ENCODE measurements at places on chromosomes 2 and 18.

DNA sequence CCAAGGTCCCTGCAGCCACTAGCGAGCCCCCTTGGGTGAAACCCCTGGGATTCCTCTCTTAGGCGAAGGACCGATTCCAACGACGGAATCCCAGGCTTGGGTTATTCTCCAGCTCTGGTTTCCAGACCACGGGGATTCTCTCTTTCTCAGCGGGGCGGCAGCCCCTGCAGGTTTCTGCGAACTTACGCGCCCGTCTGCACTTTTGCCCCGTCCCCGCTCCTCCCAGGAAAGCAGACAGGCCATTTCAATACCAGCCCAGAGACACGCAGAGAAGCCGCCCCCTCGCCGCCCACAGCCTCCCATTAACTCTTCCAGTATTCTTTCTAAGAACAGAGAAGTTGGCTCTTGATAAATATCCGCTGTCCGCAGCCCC lies 1.2 kb downstream of the CBLN2 start:
- no peak overlapping the region for H3K4me3 ChIP-seq
- H3K4me1 ChIP-seq, result no peaks in the 10 kb centered on the region
- no peak for DNase-seq
- H3K27ac ChIP-seq, result no peak overlapping the region

GRCh38 chr2:54673501-54673998 lies 49.9 kb upstream of the EML6 start:
- no peak for DNase-seq
- peaks cover 10% of the 10 kb centered on the region for H3K36me3 ChIP-seq
- H3K27ac ChIP-seq, result no peak overlapping the region
- H3K27me3 ChIP-seq, result no peaks in the 10 kb centered on the region
- no peak overlapping the region for H3K4me3 ChIP-seq

DNA sequence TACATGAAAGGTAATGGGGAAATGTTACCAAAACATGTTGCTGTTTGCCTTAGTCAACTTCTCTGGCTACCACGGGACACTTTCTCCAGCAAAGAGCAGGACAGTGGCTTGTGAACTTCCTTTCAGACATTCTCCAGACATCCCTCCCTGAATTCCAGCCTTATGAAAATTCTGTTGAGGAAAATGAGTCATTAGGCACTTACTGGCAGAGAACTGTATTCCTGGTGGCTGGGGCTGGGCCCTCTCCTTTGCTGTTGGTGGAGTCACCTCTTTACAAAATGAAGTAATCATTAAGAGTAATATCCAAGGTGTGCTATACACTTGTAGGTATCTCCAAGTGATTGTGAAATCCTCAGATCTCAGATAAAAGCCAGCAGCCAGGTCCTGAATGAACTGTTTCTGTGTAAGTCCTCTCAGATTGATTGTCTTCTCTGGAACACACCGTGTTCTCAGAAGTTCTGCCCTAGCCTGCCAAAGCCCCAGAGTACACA lies 1.3 kb upstream of the FAP start:
- no peaks in the 10 kb centered on the region for H3K27me3 ChIP-seq
- H3K4me1 ChIP-seq, result no peaks in the 10 kb centered on the region
- H3K36me3 ChIP-seq, result no peaks in the 10 kb centered on the region
- no peak for DNase-seq
- H3K4me3 ChIP-seq, result no peak overlapping the region

DNA sequence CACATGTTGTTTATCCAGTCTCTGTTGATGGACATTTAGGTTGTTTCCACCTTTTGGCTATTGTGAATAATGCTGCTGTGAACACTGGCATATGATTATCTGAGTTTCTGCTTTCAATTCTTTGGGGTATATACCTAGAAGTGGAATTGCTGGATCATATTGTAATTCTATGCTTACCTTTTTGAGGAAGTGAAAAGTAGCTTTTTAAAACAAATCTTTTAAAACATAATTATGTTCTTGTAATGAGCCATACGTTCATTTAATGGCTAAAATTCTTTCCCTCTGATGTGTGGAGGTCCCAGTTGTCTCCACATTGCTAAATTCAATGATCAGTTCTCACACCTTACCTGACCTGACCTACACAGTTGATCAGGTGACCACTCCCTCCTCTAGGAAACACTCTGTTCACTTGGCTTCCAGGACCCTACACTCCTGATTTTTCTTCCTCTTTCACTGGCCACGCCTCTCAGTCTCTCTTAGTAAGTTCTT lies 27.8 kb upstream of the SERTAD2 start:
- H3K27ac ChIP-seq, result no peak overlapping the region
- no peaks in the 10 kb centered on the region for H3K4me1 ChIP-seq
- no peak for DNase-seq
- no peaks in the 10 kb centered on the region for H3K36me3 ChIP-seq

DNA sequence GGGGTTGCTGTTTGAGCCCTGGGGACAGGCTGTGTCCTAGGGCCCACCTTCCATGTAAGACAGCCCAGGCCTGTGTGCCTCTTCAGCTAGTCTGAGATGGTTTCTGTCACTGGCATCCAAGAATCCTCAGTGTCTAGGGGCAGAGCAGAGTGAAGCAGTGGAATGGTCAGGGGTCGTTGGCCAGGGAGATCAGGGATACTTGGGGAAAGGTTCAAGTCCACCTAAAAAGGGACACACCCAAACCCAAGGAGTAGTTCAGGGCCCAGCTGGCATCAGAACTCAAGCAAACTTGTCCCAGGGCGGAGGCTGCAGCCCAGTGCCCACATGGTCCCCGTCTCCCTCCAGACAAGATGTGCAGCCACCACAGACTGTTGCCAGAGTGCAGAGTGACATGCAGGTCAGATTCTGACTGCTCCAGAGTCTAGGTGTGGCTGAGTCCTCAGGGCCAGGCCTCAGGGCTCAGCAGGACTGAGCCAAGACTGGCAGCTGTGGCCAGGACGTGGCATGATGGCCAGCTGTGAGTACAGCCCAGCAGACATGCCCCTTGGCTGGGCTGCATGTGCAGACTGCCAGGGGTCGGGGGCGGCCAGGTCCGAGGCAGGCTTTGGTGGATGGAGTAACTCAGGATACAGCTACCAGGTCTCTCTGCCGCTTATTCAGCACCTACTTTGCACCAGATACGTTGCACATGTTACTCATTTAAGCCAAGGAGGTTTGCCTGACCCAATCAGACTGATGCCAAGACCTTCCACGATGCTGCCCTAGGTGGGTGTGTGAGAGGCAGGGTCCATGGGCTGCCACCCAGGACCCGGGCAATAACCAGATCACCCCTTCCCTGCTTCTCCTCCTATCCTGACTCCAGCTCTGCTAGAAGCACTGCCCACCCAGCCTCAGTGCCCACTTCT lies 146.6 kb downstream of the SMAD7 start:
- no peak for DNase-seq
- no peaks in the 10 kb centered on the region for H3K36me3 ChIP-seq
- H3K27ac ChIP-seq, result no peak overlapping the region
- no peak overlapping the region for H3K4me3 ChIP-seq
- no peaks in the 10 kb centered on the region for H3K27me3 ChIP-seq

DNA sequence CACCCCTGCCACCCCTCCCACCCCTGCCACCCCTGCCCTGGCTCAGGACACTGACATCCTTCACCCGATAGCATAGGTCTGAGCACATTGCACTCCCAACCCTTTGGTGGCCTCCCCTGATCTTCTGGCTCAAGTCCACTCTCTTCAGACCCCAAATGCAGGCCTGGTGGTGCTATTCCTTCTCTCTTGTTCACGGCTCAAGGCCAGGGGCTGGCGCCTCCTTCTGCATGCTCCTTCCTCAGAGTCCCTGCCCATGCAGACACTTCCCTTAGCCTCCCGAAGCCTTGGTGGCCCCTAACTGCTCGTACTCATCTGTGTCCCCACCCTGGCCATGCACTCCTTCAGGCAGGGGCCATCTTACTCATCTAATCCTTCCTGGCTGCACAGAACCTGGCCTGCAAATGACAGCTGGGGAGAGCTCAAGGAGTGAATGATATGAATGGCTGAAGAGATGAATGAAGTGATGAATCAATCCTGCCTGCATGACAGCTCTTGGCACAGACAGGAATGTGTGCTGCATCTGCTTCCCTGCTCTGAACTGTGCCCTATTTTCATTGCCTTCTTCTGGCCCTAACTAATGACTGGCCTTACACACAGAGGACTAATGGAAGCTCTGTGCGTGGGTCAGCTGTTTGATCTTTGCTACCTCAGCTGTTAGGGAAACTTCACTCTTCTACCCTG lies 290.8 kb downstream of the DYSF start:
- H3K27ac ChIP-seq, result no peak overlapping the region
- H3K4me1 ChIP-seq, result no peaks in the 10 kb centered on the region
- H3K36me3 ChIP-seq, result no peaks in the 10 kb centered on the region
- H3K4me3 ChIP-seq, result no peak overlapping the region

DNA sequence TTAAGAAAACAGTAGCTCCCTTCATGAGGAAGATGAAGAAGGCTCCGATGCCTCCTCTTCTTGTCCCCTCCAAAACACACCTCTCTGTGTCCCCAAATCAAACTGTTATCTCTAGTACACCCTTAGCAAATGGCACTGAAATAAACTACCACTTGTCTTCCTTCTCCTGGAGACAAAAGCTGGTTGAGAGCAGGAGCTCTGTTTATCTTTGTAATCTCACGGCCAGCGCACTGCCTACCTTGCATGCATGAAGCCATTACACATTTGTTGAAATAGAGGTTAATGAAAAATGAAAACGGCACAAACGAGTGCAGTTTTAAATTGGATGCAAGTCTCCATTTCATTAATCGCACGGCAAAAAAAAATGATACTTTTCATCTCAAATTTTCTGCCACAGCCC lies 113.7 kb downstream of the EPB41L3 start:
- H3K4me3 ChIP-seq, result no peak overlapping the region
- no peak for DNase-seq
- H3K4me1 ChIP-seq, result no peaks in the 10 kb centered on the region
- no peaks in the 10 kb centered on the region for H3K36me3 ChIP-seq
- no peaks in the 10 kb centered on the region for H3K27me3 ChIP-seq

DNA sequence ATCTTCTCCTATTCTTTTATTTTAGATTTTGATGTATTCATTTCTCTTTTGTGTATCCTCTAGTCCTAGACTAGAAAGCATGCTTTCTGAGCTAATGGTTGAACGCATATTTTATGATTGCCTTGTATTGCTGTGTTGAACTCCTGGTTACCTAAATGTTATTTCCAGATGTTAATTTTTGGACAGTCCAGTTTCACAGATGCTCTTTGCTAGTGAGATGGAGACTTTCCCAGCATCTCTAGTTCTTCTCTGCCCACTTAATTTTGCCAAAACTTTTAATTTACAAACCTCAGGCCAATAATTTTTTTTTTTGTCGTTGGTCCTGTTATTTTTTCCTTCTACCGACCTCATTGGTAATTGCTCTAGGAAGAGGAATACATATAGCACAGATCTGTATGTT lies 153.2 kb downstream of the HAUS1 start:
- H3K36me3 ChIP-seq, result peaks cover 10% of the 10 kb centered on the region
- H3K27ac ChIP-seq, result no peak overlapping the region
- H3K4me1 ChIP-seq, result no peaks in the 10 kb centered on the region
- no peak for DNase-seq

DNA sequence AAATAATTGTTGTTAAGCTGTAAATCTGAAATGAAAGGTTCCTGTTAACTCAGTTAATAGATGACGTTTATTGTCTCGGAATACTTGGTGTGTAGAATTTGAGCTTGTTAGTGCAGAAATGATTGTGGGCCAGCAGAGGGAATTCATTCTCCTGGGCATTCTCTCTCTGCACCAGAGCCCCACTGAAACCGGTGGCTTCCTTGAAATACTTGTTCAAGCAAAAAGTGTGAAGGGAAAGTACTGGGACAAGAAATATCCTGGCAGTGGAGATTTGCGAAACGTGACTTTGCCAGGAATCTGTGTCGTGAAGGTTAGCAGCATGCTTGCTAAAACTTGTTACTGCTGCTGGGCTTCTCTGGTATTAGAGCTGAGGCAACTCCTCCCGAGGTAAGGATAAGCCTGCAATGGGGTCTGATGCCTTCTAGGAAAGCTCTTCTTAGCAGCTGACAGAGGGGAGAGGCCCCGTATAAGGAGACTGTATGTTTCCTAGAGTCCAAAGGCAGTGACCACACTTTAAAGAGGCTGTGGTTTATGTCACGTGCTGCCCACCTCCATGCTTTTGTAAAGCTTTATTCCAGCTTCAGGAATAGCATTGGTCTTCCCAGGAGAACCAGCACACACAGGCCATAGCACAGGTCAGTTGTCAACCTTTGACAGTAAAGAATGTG lies 2.0 kb downstream of the ITGA6 start:
- DNase-seq, result no peak
- H3K27me3 ChIP-seq, result no peaks in the 10 kb centered on the region
- H3K4me3 ChIP-seq, result peak overlapping the region; percentile 81
- no peaks in the 10 kb centered on the region for H3K36me3 ChIP-seq
- H3K27ac ChIP-seq, result peak overlapping the region; percentile 65

GRCh38 chr2:74267068-74267467 lies 68.7 kb downstream of the MTHFD2 start:
- peak; percentile 25 for DNase-seq
- H3K27ac ChIP-seq, result no peak overlapping the region
- H3K4me1 ChIP-seq, result peaks cover 10% of the 10 kb centered on the region
- no peaks in the 10 kb centered on the region for H3K27me3 ChIP-seq

DNA sequence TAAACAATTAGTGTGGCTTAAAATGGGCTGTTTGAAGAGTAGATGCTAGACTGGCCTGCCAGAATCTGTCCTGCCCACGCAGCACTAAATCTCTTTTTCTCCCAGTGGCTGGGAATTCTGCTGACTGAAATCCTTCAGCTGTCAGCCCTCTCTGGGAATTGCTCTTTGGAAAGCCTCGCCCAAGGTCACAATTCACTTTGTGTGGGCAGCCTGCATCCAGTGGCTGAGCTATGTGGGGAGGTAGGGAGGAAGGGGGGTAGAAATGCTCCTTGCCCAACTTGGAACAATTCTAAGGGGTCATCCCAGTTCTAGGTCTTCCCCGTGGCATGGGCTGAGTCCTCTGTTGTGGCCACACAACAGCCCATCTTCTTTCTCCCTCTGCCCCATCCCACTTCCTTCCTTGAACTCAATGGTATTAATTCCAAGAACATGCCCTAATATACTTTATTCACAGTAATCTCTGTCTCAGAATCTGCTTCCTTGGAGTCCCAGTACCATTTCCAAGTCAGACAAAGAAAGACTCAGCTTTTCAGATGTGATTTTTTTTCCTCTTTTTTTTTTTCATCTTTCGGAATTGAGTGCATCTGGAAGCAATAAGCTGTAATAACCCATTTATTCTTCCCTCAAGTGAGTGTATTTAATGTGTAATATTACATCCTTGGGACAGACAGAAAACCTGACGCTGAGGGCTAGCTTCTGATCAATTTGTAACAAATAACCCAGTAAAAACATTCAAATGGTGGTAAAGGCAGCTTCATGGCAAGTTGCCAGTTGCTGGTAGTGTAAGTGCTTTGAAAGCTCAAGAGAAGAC lies 189.4 kb downstream of the GPD2 start:
- no peak overlapping the region for H3K27ac ChIP-seq
- no peak for DNase-seq
- H3K4me3 ChIP-seq, result no peak overlapping the region
- H3K36me3 ChIP-seq, result no peaks in the 10 kb centered on the region

DNA sequence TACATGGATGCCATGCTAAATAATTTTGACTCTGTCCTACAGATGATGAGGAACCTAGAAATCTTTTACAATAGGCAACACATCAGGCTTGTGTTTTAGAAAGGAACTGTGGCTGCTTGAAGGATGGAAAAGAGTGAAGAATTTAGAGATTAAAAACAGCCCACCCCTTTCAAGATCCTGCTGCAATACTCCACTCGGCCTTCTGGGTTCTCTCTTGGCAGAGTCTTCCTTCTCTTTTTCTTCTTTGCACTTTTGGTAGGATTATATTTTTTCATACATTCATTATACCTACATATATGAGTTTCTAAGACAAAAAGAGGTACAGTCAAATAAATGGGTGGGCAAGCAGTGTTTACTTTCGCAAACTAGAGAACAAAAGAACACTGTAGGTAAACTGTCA lies 474.3 kb downstream of the ERBB4 start:
- H3K4me3 ChIP-seq, result no peak overlapping the region
- DNase-seq, result no peak
- no peaks in the 10 kb centered on the region for H3K36me3 ChIP-seq
- H3K4me1 ChIP-seq, result no peaks in the 10 kb centered on the region
- H3K27me3 ChIP-seq, result no peaks in the 10 kb centered on the region

Data from effector memory CD4-positive, alpha-beta T cell (primary cell).